ENCODE measurements at places on chromosomes 1 and 21. TPM values are rescaled to one million over a fixed set of nuclear protein-coding genes. Genes with fewer than 3 reads are reported as not detected.
A peak's percentile ranks its signal among the peaks of the same experiment; 100 is the strongest.

The CFAP107 gene
- not detected for total RNA-seq

The KRTAP12-2 gene
- not detected for total RNA-seq

The DTL gene
- total RNA-seq: 15.7 TPM

The PLPPR4 gene
- total RNA-seq: 0.66 TPM

GRCh38 chr1:2840036-2840809, 38.7 kb upstream of the TTC34 start:
- DNase-seq: peak; percentile 68

- no peak for DNase-seq
Observed at GRCh38 chr1:202565890-202566602, 144.2 kb downstream of the SYT2 start.

GRCh38 chr1:234699795-234700665, 90.1 kb upstream of the IRF2BP2 start:
- no peak for DNase-seq

GRCh38 chr1:201653883-201654282, 115.0 kb downstream of the NAV1 start:
- no peak for DNase-seq

DNA sequence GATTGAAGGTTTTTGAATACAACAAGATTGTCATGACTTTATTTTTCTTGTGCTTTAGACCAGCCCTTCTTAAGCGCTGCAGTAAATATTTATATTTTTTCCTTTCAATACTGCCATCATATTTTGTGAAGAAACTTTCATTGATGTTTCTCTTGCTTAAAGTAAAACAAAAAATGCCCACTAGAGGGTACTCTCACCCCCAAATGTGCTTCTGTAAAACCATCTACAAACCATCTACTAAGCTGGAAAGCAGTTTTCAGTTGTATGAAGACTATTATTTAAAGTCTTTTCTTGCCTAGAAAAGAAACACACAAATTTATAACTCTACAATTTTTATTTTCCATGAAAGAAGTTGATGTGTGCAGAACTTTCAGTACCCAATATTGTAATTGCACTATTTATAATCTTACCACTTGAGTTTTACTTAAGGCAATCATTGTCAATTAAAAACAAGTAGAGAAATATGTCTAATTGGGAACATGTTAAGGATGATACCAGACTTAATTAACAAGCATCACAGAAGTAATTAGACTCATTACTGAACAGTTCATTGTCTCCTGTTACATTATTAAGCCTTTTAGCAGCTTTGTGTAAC, 10.7 kb downstream of the LEPR start:
- no peak for DNase-seq

GRCh38 chr1:176803596-176803995, 340.6 kb downstream of the PAPPA2 start:
- no peak for DNase-seq

- no peak for DNase-seq
Observed at GRCh38 chr1:157771661-157772425, 5.1 kb downstream of the FCRL2 start.

GRCh38 chr1:246691622-246692495, 32.4 kb upstream of the SCCPDH start:
- no peak for DNase-seq

- no peak for DNase-seq
Observed at GRCh38 chr21:10627316-10627863, 106.0 kb downstream of the TPTE start.

GRCh38 chr21:32562426-32562825, 22.9 kb downstream of the TCP10L start:
- no peak for DNase-seq
